CD4-positive, alpha-beta T cell (primary cell): ENCODE measurements at places on chromosomes 1 and 21.

DNA sequence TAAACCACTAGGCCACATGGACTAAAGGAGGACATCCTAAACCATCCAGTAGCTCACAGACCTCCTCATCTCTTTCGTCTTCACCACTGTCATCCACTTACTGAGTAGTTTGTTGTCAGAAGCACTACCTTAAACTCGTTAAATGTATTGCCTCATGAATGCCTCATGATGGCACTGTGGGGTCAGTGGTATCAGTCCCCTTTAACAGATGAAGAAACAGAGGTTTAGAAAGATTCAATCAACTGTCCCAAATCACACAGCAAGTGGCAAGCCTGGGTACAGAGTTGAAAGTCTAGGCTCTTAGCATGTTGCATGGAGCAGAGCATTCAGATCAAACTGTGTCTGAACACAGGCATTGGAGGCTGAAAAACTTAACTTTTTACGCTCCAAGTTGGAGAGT is 183.6 kb upstream of the KIAA0040 start:
- H3K36me3 ChIP-seq, result no peaks in the 10 kb centered on the region
- no peak for DNase-seq
- H3K4me3 ChIP-seq, result no peak overlapping the region
- peaks cover 2% of the 10 kb centered on the region for H3K27me3 ChIP-seq
- H3K4me1 ChIP-seq, result no peaks in the 10 kb centered on the region

GRCh38 chr1:230379462-230379861 is 46.7 kb downstream of the PGBD5 start:
- no peaks in the 10 kb centered on the region for H3K4me1 ChIP-seq
- no peak overlapping the region for H3K27ac ChIP-seq
- H3K27me3 ChIP-seq, result no peaks in the 10 kb centered on the region

GRCh38 chr1:170175041-170175440 is 29.3 kb downstream of the NTMT2 start:
- H3K4me1 ChIP-seq, result no peaks in the 10 kb centered on the region
- H3K27ac ChIP-seq, result no peak overlapping the region
- H3K4me3 ChIP-seq, result no peak overlapping the region
- no peaks in the 10 kb centered on the region for H3K27me3 ChIP-seq

GRCh38 chr1:30244801-30245200 is 478.6 kb downstream of the MATN1 start:
- no peaks in the 10 kb centered on the region for H3K36me3 ChIP-seq
- no peaks in the 10 kb centered on the region for H3K4me1 ChIP-seq
- H3K27me3 ChIP-seq, result peaks cover 5% of the 10 kb centered on the region
- H3K4me3 ChIP-seq, result no peak overlapping the region
- DNase-seq, result no peak
- no peak overlapping the region for H3K27ac ChIP-seq

DNA sequence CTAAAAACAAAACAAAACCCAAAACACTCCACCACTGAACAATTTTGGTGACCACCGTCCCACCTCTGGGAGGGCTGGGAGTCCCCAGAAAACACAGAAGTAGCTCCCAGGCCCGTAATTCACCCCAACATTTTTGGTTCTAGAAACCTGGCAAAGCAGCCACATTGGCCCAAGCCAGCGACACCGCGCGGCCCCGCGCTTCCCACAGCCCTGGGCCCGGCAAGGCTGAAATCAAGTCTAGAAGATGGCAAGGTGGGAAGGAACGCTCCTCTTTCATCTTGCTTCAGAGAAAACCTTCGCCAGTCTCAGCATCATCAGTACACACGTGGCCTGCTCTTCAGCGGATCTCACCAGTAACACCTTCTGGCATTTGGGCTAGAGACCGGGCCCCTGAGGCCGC is 35.9 kb upstream of the NID1 start:
- peaks cover 9% of the 10 kb centered on the region for H3K4me1 ChIP-seq
- no peaks in the 10 kb centered on the region for H3K36me3 ChIP-seq
- H3K4me3 ChIP-seq, result no peak overlapping the region
- H3K27ac ChIP-seq, result no peak overlapping the region
- DNase-seq, result no peak

- peaks cover 54% of the 10 kb centered on the region for H3K36me3 ChIP-seq
- H3K27me3 ChIP-seq, result no peaks in the 10 kb centered on the region
- H3K4me3 ChIP-seq, result no peak overlapping the region
- no peaks in the 10 kb centered on the region for H3K4me1 ChIP-seq
- DNase-seq, result no peak
- no peak overlapping the region for H3K27ac ChIP-seq
These were observed 31.3 kb upstream of the GUCA2A start for GRCh38 chr1:42195841-42196240.

- H3K36me3 ChIP-seq, result no peaks in the 10 kb centered on the region
- H3K4me3 ChIP-seq, result no peak overlapping the region
- DNase-seq, result no peak
- H3K27me3 ChIP-seq, result no peaks in the 10 kb centered on the region
- no peak overlapping the region for H3K27ac ChIP-seq
- H3K4me1 ChIP-seq, result no peaks in the 10 kb centered on the region
These were observed 55.6 kb downstream of the SSX2IP start for GRCh38 chr1:84634536-84635205.

DNA sequence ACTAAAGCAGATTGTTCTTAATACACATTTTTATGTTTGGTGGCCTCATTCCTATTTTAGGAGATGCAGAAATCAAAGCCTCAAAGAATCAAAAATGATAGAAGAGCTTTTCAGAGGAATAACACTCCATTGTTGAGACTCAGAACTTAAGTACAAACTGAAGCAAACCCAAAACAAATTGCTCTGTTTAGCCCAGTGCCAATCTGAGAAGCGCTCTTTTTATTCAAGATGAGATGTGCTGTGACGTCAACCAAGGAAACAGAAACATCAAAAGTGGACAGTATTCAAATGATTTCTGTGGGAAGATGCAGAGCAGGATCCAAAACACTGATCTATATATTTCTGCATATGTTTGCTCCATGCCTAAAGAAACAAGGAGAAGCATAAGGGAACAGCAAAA is 18.0 kb downstream of the COLGALT2 start:
- no peak overlapping the region for H3K27ac ChIP-seq
- no peaks in the 10 kb centered on the region for H3K4me1 ChIP-seq
- no peaks in the 10 kb centered on the region for H3K36me3 ChIP-seq
- no peak for DNase-seq
- H3K4me3 ChIP-seq, result no peak overlapping the region
- no peaks in the 10 kb centered on the region for H3K27me3 ChIP-seq

DNA sequence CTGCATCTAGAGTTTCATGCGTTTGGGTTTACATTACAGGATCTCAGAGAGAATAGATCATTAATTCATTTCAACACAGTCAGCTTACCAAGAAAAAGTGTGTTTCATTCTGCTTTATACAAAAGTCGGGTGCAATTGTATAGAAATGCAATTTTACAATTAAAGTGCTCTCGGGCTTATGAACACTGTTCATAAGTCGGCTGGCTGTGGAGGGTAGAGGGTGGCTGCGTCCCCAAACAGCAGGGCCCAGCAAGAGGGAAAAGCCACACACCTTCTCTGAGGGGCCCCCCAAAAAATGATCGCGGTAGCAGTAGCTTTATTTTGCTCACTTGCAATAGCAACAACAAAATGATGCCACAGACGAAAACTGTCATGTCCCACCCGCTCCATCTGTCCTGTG is 13.8 kb upstream of the ZBTB18 start:
- no peaks in the 10 kb centered on the region for H3K36me3 ChIP-seq
- H3K4me1 ChIP-seq, result no peaks in the 10 kb centered on the region
- no peak overlapping the region for H3K4me3 ChIP-seq
- H3K27ac ChIP-seq, result no peak overlapping the region
- peaks cover 3% of the 10 kb centered on the region for H3K27me3 ChIP-seq
- no peak for DNase-seq

- H3K4me3 ChIP-seq, result no peak overlapping the region
- peaks cover 43% of the 10 kb centered on the region for H3K4me1 ChIP-seq
- H3K27me3 ChIP-seq, result peaks cover 21% of the 10 kb centered on the region
- DNase-seq, result peak; percentile 90
- no peaks in the 10 kb centered on the region for H3K36me3 ChIP-seq
These were observed 4.9 kb downstream of the PLEKHG5 start for GRCh38 chr1:6486433-6487011.

DNA sequence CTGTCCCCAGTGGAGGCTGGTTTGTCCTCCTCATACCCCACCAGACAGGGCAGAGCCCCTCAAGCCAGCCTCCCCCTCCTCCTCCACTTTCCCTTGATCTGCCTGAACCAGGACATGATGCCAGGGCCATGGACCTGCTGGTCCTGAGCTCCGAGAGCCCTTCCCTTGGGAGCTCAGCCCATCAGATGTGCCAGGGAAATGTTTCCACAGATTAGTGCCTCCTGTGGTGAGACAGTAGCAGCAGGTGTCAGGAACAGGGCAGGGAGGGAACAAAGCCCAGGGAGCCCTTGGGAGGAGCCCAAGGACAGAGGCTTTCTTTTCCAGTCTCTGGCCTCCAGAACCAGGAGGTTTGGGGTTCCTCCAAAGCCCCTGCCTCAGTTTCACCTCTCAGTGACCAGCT is 14.6 kb upstream of the SLC41A1 start:
- peaks cover 5% of the 10 kb centered on the region for H3K4me1 ChIP-seq
- H3K27me3 ChIP-seq, result no peaks in the 10 kb centered on the region
- H3K4me3 ChIP-seq, result no peak overlapping the region
- no peaks in the 10 kb centered on the region for H3K36me3 ChIP-seq
- no peak for DNase-seq

DNA sequence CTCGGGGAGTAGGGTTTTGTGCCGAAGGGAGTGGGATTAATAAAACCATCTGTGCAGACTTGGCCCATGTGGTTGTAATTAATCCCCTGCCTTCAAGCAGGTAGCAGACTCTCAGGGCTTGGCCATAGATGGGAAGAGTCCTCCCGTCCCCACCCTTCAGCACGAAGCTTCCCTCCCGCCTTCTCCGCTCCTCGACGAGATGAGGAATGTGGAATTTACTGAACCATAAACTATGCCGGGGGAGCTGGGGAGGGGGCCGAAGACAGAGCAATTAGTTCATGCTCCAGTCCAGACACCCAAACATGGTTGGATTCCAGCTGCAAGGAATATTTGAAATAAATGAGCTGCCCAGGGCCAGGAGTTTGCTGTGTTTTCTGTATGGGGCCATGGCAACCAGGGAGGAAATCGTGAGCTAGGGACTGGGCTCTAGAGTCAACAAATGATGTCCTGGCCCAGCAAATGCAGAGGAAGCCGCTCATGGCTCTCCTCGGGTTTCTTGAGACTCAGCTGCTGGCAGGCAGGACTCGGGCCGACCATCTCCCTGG is 78.8 kb downstream of the SPSB1 start:
- no peaks in the 10 kb centered on the region for H3K36me3 ChIP-seq
- no peaks in the 10 kb centered on the region for H3K27me3 ChIP-seq
- H3K27ac ChIP-seq, result no peak overlapping the region
- no peak for DNase-seq
- peaks cover 12% of the 10 kb centered on the region for H3K4me1 ChIP-seq
- no peak overlapping the region for H3K4me3 ChIP-seq

GRCh38 chr1:226482196-226482595 is 66.4 kb upstream of the STUM start:
- peaks cover 9% of the 10 kb centered on the region for H3K4me1 ChIP-seq
- H3K36me3 ChIP-seq, result no peaks in the 10 kb centered on the region
- H3K27ac ChIP-seq, result no peak overlapping the region

DNA sequence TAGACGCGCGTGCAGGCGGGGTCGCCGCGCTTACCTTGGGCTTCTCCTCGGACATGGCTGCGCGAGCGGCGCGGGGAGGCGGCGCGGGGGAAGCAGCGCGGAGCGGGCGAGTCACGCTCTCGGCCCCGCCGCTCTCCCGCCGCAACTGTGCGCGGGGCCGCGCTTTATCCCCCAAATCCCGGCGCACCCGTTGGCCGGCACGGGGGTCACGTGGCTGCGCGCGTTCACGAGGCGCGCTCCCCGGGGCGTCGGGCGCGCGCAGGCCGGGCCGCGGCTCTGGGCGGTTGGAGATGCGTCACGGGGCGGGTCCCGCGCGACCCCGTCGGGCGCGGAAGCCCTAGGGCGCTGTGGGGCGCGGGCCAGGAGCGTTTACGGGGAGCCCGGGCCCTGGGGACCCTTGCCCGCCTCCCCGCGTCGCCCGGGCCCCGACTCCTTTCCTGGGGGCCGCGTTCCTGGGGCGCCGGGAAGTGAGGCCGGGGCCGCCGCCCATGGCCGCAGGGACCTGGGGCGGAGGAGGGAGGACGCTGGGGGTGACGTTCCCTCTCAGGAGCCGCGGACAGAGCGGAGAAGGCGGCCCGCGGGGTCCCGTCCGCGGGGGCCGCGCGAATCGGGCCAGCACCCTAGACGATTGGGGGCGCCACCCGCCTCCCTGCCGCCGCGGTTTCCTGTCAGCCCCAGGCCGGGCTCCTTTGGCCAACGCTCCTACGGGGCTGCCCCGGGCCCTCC is at the start of gene SUMO3:
SUMO3 (minus strand) TSS at position 149 of the 726 bp plus-strand sequence; CDS start at position 55, 94 bp downstream.
- H3K27me3 ChIP-seq, result no peaks in the 10 kb centered on the region
- H3K4me3 ChIP-seq, result peak within 1 kb of the TSS; percentile 61
- H3K4me1 ChIP-seq, result peaks cover 19% of the 10 kb centered on the region
- DNase-seq, result peak; percentile 85
- peaks cover 8% of the 10 kb centered on the region for H3K36me3 ChIP-seq

DNA sequence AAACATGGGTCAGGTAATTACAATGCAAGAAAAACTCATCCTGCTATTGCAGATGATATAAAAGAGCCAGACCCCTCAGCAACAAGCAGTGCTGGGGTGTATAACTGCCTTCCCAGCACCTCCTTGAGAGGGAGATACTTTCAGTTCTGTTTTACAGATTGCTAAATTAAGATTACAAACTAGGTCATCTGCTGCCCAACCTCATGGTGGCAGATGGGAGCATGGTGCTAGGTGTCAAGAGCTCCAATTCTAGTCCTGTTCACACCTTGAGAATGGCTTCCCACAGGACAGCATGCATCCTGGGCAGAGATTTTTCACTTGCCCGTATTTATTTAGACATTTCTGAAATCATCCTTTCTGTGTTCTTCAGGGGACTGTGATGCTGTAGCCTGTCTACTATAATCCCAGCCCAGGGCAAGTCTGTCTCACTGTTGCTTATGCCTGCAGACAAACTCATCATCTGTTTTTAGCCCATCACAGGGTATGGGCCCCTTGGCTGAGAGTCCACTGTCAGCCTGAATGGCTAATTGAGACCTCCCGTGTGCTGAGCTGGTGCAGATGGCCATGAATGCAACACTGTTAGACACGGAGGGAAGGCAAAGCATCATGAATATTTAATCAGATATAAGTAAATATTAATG is 40.2 kb upstream of the PBX1 start:
- DNase-seq, result no peak
- no peaks in the 10 kb centered on the region for H3K27me3 ChIP-seq
- no peaks in the 10 kb centered on the region for H3K4me1 ChIP-seq
